ENCODE measurements at places on chromosomes 5 and 9.

- DNase-seq, result no peak
These were observed 64.4 kb upstream of the WWC1 start for GRCh38 chr5:168227001-168227400.

DNA sequence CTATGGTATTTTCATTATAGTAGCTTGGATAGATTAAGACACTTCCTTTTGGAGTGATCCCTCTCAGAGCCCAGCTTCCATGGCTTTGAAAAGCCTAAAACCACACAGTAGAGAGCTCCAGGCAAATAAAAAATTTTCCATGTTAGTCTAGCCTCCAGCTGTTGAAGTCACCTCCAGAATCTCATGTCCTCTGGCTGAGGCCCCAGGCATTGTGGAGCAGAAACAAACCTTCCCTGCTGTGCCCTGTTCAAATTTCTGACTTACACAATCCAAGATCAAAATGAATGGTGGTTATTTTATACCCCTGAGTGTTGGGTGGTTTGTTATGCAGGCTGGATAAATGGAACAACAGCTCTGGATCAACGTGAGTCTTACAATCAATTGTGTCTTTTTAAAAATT is 203.9 kb downstream of the ICE1 start:
- DNase-seq, result no peak

DNA sequence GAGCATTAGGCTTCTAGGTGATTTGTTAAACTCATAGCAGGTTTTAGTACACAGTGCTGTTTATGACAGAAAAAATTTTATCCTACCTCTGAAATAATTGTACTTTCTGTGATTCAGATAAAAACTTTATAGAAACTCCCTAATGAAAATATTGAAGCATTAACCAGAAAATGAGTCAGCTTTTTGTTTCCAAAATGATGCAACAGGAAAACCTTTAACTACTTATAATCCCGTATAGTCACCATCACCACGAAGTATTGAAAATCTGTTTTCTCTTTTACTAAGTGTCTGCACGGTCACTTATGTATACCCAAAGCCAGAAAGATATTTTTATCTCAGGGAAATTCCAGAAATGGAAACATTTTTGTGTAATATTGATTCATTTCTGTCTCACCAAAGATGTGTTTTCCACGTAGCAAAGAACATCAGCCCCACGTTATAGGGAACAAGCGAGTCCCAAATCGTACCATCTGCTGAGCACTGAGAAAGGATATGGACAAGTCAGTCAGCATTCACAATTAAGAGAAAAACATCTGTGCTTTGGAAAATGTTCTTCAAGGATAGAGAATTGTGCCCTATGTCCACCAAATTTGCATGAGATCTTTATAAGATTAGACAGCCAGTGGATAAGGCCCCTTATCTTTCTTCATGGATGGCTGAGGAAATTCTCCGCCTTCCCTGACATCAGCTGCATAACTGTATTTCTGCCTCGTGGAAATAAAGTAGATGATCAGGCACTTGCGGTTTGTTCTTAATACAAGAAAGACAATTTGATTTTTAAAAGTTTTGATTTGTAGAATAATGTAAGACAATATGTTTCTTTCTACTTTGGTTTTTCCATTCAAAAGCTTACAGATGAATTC is 41.9 kb downstream of the TNFAIP8 start:
- DNase-seq, result peak; percentile 73

GRCh38 chr9:113912816-113913215 is 36.7 kb downstream of the ZNF618 start:
- no peak for DNase-seq

GRCh38 chr5:57817001-57817453 is 334.4 kb upstream of the ACTBL2 start:
- no peak for DNase-seq

GRCh38 chr5:14316471-14316870 is 173.3 kb downstream of the TRIO start:
- no peak for DNase-seq

GRCh38 chr5:1107167-1108022 is 4.5 kb downstream of the SLC12A7 start:
- no peak for DNase-seq

DNA sequence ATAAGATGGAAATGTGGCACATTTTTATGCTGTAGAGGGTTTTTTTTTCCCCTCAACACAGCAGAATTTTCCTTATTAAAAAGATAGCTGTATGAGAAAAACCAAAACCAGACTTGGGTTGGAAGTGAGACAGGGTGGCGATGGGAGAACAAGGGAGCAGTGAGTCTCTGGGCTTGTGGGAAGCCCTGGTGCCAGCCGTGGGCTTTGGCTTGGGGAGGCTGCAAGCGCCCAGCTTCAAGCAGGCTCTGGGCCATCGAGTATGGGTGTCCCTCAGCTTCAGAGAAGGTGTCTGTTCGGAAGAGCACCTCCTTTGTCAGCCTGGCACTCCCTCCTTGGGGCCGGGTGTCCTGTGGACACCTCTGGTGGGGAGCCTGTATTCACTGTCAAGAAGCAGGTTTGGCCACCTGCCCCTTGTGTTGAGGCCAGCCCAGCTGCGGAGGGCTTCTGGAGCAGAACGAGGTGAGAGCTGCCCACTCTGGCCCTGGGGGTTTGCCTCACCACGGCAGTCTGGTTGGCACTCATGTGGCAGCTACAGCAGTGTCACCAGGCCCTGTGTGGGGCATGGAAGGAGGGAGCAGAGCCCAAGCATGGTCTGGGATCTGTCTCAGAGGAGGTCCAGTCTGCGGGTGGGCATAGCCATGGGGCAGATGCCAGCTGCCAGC is 37.6 kb upstream of the ANGPTL2 start:
- no peak for DNase-seq

GRCh38 chr5:23029290-23029689 is 176.1 kb upstream of the CDH12 start:
- DNase-seq, result no peak

- DNase-seq, result no peak
These were observed 148.4 kb downstream of the TENT4A start for GRCh38 chr5:6861667-6862066.
